ENCODE measurements at places on chromosomes 12 and 14. TPM values are rescaled to one million over a fixed set of nuclear protein-coding genes. Genes with fewer than 3 reads are reported as not detected.

Gene STXBP6
- total RNA-seq, result 1.1 TPM

Gene TWF1
- total RNA-seq, result 29.1 TPM

- peak overlapping the region; percentile 96 for H3K27ac ChIP-seq
- no peak overlapping the region for H3K4me3 ChIP-seq
- peaks cover 8% of the 10 kb centered on the region for H3K4me1 ChIP-seq
- H3K27me3 ChIP-seq, result no peaks in the 10 kb centered on the region
- no peaks in the 10 kb centered on the region for H3K36me3 ChIP-seq
These were observed 223.7 kb downstream of the ZFP36L1 start for GRCh38 chr14:68568907-68569897.

DNA sequence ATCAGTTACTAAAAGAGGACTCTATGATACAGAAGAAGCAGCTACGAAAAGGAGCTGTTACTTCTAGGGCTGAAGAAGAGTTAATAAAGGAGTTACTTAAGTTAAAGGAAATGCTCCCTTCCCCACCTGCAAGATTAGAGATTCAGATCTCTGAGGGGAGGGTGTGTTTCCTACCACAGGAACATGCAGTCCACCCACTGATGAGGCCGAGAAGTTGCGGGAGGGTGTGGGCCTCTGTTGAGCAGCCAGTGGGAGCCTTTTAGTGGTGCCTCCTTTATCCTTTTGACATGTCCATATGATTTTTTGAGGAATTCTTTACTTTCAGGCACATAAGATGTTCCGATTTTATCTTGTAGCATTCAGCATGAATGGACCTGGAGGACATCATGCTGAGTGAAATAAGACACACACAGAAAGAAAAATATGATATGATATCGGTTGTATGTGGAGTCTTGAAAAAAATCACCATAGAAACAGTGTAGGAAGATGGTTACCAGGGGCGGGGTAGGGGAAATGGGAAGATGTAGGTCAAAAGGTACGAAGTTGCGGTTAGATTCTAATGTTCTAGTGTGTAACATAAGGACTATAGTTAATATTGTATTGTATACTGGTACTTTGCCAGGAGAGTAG, 4.4 kb upstream of the M6PR start:
- no peaks in the 10 kb centered on the region for H3K27me3 ChIP-seq
- no peak overlapping the region for H3K4me3 ChIP-seq
- DNase-seq, result no peak
- no peak overlapping the region for H3K27ac ChIP-seq
- H3K4me1 ChIP-seq, result no peaks in the 10 kb centered on the region

DNA sequence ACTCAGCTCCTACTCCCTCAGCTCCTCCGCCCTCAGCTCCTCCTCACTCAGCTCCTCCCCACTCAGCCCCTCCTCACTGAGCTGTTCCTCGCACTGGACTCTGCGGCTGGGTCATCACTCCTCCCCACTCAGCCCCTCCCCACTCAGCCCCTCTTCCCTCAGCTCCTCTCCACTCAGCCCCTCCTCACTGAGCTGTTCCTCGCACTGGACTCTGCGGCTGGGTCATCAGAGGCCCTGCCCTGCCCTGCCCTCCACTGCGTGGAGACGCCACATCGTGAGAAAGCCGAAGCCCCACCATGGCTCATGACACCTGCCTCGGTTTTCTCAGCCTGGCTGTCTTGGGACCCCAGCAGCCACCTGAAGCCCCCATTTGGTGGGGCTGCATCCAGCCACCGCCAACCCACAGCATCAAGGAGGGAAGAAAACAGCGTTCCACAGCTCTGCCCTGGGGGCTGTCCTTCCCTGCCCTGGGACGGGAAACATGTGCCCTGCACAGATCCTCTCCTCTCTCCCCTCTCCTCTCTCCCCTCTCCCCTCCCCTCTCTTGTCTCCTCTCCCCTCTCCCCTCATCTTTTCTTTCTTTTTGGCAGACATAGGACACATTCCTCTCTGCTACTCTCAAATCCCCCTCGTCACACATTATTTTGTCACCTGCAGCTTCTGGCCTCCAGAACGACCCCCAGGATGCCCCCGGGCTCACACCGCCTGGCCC, 17.7 kb downstream of the NOC4L start:
- peaks cover 14% of the 10 kb centered on the region for H3K36me3 ChIP-seq
- no peaks in the 10 kb centered on the region for H3K27me3 ChIP-seq
- H3K4me3 ChIP-seq, result no peak overlapping the region
- DNase-seq, result no peak
- no peak overlapping the region for H3K27ac ChIP-seq

Data from endodermal cell (in vitro differentiated cells).